ENCODE measurements at places on chromosomes 12 and 14.
A peak's percentile ranks its signal among the peaks of the same experiment; 100 is the strongest.

- DNase-seq, result no peak
Measured at GRCh38 chr12:50780013-50780412, 16.1 kb downstream of the ATF1 start.

GRCh38 chr14:103808403-103809001 is 38.9 kb downstream of the PPP1R13B start:
- DNase-seq, result peak; percentile 34

DNA sequence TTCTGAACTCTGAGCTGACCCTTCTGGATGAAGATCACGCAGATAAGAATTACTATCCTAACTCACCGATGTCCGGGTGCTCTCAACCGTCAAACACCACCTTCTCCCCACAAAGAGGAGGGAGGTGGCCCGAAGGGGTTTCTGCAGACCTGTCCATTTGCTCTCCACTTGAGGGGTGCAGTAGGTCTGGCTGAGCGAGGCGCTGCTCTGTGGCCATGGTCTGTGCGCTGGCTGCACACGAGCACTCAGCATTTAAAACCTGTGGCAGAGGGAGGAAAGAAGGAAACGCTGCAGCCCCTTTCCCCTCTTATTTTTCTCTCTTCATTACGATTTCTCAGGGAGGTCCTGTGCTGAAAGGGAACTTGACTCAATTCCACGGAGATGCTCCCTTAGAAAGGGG is 1.5 kb upstream of the HOXC13 start:
- DNase-seq, result no peak

DNA sequence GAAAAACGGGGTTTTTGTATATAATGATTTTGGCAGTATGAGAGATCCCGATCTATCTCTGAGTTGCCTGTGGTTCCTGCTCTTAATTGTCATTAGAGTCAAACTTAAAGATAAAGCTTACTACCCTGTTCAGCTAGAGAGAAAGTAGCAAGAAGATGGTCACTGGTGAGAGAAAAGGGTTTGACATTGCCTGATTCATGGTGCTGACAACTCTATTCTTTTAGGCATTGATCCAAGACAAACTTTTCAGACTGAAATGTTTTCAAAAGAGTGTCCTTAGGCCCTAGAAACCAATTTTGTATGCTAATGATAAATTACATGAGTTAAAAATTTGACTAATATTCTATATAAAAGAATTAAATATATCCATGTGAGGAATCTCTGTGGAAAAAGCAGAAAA is 35.1 kb downstream of the PELI2 start:
- DNase-seq, result no peak

DNA sequence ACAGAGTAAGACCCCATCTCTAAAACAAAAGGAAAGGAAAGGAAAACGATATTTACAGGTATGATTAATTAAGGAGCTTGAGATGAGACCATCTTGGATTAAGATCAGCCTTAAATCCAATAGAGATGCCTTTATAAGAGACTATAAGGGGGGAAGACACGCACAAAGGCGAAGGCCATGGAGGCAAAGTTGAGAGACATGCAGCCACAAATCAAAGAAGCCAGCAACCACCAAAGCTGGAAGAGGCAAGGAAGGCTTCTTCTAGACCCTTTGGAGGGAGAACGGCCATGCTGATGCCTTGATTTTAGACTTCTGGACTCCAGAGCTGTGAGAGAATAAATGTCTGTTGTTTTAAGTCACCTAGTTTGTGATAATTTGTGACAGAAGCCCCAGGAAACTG is 39.6 kb upstream of the MED13L start:
- DNase-seq, result no peak

GRCh38 chr12:103647267-103647666 is 60.2 kb downstream of the STAB2 start:
- DNase-seq, result no peak

DNA sequence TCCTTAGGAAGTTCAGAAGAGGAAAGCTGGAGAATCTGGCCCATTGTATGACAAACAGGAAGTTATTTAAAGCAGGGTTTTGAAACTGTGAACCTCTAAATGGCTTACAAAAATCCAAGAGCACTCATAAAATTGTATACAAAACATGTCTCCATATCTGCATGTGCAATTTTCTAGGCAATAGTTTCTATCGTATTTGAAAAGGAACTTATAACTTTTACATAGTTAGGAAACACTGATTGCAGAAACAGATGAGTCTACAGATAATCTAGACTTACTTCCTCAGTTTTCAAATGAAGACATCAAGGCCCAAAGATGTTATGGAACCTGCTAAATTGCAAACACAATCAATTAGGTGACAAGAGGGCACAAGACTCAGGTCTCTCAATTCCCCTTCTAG is 53.3 kb upstream of the ETV6 start:
- DNase-seq, result no peak

- DNase-seq, result no peak
Measured at GRCh38 chr12:83767723-83768122, 1081.0 kb downstream of the TMTC2 start.
